ENCODE measurements at places on chromosomes 13 and 19. TPM values are rescaled to one million over a fixed set of nuclear protein-coding genes. Genes with fewer than 3 reads are reported as not detected.
A peak's percentile ranks its signal among the peaks of the same experiment; 100 is the strongest.

- DNase-seq: no peak
These were observed 16.3 kb downstream of the DCUN1D2 start for GRCh38 chr13:113474179-113474578.

The RASGRP4 gene
- polyA plus RNA-seq: 0.58 TPM

The KIR2DL1 gene
- polyA plus RNA-seq: 0.12 TPM

DNA sequence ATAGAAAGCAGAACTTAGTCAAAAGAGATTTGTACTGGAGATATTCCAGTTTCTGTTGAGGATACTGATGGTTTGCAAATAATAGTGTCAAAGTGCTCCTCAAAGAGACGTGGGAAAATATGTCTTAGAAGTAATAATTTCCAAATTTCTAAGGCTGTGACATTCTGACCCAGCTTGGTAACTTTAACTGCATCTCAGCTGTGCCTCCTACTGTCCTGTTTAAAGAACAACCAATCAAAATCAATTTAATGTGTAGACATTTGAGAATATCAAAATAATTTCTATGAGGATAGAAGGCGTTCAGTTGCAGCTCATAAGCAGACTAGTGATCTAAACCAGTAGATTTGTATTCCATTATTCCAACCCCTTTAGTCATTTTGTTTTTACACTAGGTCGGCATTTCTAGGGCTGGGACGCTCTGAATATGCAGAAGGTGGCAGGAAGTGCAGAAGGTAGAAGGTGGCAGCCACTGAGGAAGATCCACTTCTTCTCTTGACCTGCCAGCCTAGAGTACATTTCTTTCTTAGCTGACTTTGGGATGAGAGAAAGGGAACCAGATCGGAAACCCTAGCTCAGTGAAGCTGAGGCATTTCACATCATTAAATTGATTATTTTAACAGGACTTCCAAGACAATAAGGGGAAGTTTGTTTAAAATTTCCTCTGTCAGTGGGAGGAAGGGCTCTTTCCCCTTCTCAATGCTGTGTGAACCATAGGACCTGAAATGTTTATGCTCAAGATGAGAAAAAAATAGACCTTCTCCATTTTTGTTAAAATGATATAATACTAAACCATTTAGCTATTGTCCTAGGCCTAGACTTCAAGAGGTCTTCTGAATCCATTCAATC, 67.5 kb downstream of the COL4A1 start:
- DNase-seq: no peak

DNA sequence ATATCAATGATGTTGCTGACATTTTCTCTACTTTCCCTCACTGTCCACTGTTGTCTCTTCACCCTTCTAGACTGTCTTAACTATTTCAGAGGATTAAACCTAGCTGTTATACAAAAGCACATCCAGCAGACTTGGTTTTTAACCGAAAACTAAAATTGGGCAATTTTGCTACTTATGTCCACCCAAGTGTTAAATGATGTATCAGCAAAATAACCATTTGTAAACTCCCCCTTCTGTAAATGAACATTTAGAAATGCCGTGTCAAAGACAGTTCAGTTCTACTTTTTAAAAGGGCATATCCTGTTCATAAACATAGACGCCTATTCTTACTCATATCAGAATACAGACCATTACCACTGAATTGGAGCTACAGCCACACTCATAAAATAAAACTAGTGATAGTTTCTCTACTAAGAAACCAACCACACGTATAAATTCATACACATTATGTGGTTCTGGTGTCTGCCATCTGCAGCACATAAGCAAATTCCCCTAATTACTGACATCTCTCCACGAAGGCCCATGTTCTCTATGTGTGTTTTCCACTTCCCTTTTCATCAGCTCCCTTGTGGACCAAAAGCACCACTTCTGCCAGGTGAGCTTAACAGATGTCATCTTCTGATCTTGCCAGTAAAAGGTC, 1091.8 kb downstream of the PCDH9 start:
- DNase-seq: no peak

GRCh38 chr19:10667867-10668266, 13.7 kb downstream of the ILF3 start:
- no peak for DNase-seq

The RXFP2 gene
- polyA plus RNA-seq: not detected

- DNase-seq: no peak
These were observed at the start of gene CYSLTR2 for GRCh38 chr13:48653472-48653939. CYSLTR2 (plus strand) TSS chr13:48653929; CDS start chr13:48706818, 52,889 bp downstream.

- DNase-seq: peak; percentile 86
These were observed 30.4 kb upstream of the CYP4F8 start for GRCh38 chr19:15584541-15585115.

DNA sequence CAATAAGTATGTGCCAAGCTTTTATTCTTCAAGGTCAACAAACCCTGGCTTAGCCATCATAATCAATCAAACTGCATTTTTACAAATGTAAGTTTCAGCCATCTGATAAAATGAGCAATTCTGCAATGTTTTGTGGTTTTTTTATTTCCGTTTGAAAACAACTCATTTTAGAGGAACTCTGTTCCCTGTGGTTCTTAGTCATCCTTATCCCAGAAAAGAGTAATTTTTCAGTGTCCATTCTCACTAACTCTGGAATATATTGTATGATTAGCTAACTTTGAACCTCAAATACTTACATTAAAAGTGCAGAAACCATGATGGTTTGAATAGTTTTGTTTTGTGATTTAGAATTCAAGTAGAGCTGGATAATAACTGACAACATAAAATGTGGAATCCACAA, 87.6 kb downstream of the IRS2 start:
- no peak for DNase-seq

- peak; percentile 89 for DNase-seq
These were observed 9.4 kb upstream of the SPC24 start for GRCh38 chr19:11164879-11165406.

The LILRA1 gene
- polyA plus RNA-seq: 1.7 TPM

GRCh38 chr13:113616281-113616906, 31.8 kb downstream of the TFDP1 start:
- DNase-seq: no peak

The SWSAP1 gene
- polyA plus RNA-seq: 1.4 TPM

- no peak for DNase-seq
These were observed 332.7 kb upstream of the KLF12 start for GRCh38 chr13:74466864-74467263.

The PLPPR2 gene
- polyA plus RNA-seq: 11.6 TPM

DNA sequence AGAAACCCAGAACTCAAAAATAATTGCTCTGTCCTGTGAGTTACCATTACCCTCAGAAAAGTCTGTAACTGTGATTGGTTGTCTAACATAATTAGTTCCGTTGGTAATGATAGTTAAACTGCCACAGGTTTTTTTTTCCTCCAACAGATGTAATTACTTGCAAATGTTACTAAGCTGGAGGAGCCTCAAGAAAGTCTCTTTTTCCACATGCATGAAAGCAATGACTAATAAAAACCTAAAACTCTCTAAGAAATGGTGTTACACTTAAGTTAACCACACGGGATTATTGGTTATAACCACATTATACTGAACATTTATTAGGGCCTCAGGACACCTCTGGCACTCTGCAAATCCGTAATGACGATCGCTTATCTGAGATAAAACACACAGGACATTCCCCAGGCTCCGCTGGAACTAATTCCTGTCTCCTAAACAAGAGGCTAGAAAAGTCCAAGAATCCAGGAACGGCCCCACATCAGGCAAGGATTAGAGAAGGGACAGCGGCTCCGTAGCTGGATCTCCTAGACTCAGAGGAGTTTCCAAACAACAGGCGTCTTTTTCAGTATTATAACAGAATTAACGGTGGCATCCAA, 753 bp downstream of the ZNF235 start:
- no peak for DNase-seq

DNA sequence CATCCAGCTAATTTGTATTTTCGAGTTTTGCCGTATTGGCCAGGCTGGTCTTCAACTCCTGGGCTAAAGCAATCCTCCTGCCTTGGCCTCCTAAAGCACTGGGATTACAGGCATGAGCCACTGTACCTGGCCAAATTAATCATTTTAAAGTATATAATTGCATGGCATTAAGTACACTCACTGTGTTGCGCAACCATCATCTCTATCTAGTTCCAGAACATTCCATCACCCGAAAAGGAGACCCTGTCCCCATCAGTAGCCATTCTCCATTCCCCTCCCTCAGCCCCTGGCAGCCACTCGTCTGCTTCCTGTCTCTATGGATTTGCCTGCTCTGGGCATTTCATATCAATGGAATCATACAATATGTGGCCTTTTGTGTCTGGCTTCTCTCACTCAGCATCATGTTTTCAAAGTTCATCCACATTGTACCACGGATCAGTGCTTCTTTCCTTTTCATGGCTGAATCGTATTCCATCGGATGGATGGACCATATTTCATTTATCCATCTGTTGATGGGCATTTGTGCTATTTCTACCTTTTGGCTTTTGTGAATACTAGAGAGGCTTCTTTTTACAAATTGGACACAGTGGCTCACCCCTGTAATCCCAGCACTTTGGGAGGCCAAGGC, 13.1 kb downstream of the PGPEP1 start:
- no peak for DNase-seq

GRCh38 chr19:9431475-9431874, 3.9 kb downstream of the ZNF266 start:
- DNase-seq: no peak

DNA sequence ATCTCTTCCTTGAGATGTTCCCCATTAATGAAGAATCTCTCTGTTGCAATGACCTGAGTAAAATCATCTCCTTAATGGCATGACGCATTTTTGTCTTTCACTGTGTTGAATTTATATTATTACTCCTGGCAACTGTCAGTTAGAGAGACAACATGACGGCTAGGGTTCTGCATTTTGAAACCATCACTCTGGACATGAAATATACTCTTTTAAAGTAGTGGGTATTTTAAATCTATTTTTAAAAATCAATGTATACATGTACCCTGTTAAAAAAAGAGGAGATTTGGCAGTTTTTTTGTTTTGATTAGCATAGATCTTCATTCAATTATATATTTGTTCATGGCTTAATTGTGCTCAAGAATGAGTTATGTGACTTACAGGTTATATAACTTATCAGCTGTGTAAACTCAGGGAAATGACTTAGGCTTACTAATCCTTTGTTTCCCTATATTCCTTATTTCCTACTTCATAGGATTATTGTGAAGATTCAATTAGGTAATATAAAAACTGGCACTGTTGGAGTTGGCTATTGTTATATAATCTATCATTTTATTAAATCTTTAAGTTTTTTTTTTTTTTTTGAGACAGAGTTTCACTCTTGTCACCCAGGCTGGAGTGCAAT, 632.0 kb upstream of the SPRY2 start:
- no peak for DNase-seq

DNA sequence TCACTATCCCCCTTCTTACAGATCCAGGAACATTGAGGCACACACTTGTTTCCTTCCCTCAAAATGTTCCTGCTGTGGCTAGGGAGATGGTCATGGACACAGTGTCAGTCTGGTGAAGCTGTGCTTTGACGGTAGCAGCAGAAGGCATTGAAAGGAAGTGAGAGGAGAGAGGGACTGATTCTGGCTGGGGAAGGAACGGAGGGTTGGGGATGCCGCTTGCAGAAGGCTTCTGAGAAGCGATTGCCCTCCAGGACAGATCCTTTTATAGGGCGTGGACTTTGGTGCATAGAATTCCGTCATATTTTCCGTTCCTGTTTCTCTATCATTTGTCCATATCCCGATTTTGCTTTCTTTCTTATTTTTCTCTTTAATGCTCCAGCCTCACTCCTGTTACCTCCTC, 14.1 kb upstream of the MYH14 start:
- DNase-seq: no peak

DNA sequence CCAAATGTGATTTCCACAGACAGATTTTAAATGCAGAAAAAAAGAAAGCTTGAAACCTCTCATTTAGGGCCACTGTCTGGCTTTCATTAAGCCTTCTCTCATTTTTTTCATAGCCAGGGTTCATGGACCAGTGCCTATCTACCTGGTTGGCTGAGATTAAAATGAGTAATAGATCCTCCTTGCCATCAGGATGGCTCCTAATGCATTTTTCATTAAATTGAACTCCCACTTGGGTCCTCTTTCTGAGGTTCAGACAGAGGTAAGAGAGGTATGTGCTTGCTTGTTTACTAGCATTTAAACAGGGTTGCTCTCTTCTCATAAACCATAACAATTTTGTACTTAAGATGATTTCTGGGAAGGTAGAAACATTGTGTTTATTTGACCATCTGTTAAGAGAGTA, 473.0 kb downstream of the TBC1D4 start:
- no peak for DNase-seq

The FFAR1 gene
- 0.32 TPM for polyA plus RNA-seq

GRCh38 chr19:10145031-10145430, 25.3 kb upstream of the EIF3G start:
- no peak for DNase-seq

The SERPINE3 gene
- not detected for polyA plus RNA-seq

The HCN2 gene
- 0.13 TPM for polyA plus RNA-seq

- no peak for DNase-seq
These were observed 38.7 kb downstream of the ADGRE1 start for GRCh38 chr19:6925801-6926751.

DNA sequence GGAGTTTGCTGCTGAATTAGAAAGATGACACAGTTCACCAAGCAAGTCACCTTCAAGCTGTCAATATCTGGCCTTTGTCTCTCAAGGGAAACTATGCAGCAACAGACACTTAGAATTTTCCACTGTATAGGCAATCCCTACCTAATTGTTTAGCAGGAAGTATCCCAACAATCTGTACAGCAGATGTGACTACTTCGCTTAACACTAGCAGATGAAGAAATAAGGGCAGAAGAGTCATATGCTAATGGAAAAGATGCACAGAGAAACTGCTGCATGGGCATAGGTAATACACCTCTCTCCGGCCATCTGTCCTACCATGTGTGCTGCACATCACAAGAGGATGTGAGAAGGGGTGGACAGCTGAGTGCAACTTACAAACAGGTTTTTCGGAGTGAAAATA, 851.2 kb downstream of the PCDH9 start:
- no peak for DNase-seq

The ZNF813 gene
- polyA plus RNA-seq: 1.9 TPM

- no peak for DNase-seq
These were observed 13.9 kb downstream of the TSKS start for GRCh38 chr19:49749055-49749716.

DNA sequence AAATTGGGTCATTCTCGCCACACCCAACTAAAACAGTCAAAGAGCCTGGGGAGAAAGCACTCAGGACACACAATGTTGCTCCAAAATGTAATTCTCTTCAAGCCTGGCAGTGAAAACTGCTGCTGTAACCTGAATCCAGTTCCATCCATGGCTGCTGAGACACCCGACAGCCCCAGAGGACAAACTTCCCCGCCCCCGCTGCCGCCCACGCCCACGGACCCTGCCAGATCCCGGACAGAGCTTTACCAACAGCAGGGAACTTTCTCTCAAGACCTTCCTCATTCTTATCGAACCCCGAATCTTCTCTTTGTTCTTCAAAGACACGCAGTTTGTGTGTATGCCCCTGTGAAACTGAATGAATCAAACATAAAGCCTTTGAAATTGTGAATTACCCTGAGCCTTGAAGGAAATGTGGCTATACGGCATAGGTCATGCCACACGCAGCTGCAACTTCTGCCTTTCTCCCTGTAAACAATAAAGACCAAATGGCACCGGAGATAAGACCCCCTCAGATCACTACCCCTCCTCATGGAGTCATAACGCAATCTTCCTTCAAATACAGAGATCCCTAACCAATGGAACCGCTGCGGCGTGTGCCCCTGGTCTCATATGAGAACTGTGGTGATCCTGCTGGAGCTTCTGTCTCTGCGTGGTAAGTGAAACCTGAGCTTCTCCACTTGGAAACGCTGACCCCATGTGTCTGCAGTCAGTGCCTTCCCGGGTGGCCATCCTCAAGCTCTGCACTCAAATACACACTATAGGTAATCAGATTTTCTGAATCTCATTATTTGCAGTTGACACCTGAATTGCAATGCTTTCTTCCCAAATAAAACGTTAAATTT, 4.8 kb upstream of the LAMP1 start:
- no peak for DNase-seq

- DNase-seq: peak; percentile 32
These were observed 1.2 kb upstream of the EMC10 start for GRCh38 chr19:50475101-50475568.

The NAPSA gene
- 0.87 TPM for polyA plus RNA-seq
